ENCODE measurements at places on chromosomes 2 and 18. TPM values are rescaled to one million over a fixed set of nuclear protein-coding genes. Genes with fewer than 3 reads are reported as not detected.

Gene TANC1
- 17.6 TPM for total RNA-seq

Gene GPR45
- total RNA-seq, result not detected

Gene GPD2
- total RNA-seq, result 9.0 TPM

Gene PPIG
- total RNA-seq, result 25.1 TPM

Gene MC4R
- total RNA-seq, result not detected

Gene FBXO15
- total RNA-seq, result 1.00 TPM

Gene CHRND
- 0.12 TPM for total RNA-seq

Gene SDC1
- total RNA-seq, result 21.0 TPM

Gene AMER3
- 0.59 TPM for total RNA-seq

Gene NRBP1
- total RNA-seq, result 37.2 TPM

Gene DSG1
- not detected for total RNA-seq

Gene ABCB11
- total RNA-seq, result 0.12 TPM

Gene PLCD4
- total RNA-seq, result 0.19 TPM
